GM04504 (cell line): ENCODE measurements at places on chromosomes 2 and 18.

GRCh38 chr18:478681-479080 is 21.8 kb downstream of the COLEC12 start:
- no peak for DNase-seq

- DNase-seq = peak; percentile 76
These were observed 156.0 kb downstream of the TANC1 start for GRCh38 chr2:159124441-159124911.

DNA sequence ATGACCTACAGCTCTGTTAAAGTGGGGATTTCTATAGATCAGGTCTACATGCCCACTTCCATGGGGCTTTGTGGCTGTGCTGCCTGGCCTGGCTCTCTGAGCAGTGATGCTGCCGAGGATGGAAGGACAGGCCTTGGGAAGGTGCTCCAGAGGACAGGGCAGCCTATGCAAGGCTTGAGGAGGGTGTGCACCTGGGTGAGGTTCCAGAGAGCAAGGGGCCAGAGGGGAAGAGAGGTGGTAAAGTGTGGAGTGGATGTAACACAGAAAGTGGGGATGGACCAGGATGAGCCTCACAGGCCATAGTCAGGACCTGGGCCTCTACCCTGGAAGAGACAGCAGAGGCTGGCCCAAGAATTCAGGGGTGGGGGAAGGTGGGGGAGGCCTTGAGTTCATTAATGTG is 826.4 kb downstream of the DCDC2C start:
- DNase-seq = no peak

- DNase-seq = no peak
These were observed 205.8 kb downstream of the LDLRAD4 start for GRCh38 chr18:13424363-13424762.

GRCh38 chr2:42446503-42447271 is 47.1 kb downstream of the KCNG3 start:
- DNase-seq = no peak

DNA sequence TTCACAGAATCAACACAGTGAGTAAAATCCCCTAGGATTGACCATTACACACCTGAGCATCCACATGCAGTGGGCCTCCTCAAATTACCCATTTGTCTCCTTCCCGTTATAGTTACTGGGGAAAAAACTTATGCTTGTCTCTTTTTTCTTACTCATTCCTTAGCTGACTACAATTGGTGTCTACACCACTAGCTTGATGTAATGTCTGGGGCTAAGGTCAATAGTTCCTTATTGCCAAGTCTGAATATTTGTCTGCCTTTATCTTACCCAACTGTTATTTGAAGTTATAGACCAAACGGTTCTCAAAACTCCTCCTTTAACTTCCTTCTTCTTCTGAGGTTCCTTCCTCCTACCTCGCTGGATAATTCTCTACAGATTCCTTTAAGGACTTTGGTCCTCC is 41.9 kb upstream of the TMEM17 start:
- DNase-seq = no peak

DNA sequence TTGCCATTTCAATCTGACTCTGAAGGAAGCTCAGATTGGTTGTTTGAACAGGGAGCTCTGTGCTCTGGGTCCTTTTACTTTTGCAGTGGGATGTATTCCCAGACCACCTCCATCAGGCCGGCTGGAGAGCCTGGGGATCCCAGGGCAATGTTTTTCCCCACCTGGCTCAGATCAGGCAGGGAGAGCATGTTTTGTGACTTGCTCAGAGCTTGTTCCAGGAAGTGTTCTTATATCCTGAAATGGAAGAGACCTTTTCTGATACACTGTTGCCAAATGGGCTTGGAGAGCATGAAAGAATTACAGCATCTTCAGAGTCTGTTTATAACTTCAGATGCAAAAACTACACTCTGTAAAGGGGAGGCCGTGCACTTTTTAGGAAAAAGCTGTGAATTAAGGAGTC is 56.0 kb downstream of the LIPG start:
- no peak for DNase-seq

DNA sequence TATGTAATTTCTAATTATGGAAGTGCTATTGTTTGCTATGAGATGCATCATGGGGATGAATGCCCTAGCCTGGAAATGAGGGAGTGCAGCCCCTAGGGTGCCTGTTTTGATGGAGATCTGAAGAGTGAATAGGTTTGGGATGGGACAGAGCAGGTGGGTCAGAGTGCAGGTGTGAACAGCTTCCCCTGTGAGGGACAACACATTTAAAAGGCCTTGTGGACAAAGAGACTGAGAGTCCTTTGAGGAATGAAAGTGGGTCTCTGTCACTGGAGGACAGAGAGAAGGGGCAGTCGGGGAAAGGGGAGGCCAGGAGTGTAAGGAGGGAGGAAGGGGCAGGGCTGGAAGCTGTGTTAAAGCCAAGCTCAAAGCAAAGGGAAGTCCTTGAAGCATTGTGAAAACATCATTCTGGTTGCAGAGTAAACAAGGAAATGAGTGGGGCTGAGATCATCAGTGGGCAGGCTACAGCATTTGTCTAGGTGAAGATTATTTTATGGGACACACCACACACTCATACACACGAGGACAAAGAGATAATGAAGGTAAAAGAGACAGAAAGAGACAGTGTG is 877.6 kb downstream of the SLC4A3 start:
- no peak for DNase-seq

DNA sequence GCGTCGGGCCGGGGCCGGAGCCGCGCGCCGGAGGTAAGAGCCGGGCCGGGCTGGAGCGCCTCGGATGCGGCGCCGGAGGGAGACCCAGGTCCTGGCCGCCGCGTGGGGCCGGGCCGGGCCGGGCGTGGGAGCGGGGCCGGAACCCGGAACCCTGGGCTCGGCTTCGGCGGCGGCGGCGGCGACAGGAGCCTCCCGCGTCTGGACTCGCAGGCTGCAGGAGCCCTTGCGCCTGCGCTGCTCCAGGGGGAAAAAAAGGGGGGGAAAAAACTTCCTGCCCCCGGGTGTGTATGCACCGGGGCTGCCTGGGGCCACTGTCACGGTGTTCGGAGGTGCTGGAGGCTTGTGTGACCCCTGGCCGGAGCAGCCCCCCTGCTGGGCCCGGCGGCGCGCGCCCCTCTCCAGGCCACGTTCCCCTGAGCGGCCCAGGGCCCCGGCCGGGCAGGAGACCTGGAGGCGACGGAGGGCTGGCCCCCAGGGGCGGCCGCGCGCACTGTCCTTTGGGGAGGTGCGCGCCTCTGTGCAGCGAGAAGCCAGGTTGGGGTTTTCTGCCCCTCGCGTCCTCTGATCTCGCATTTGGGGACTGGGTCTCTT is 864 bp downstream of the KLHL29 start:
- no peak for DNase-seq

DNA sequence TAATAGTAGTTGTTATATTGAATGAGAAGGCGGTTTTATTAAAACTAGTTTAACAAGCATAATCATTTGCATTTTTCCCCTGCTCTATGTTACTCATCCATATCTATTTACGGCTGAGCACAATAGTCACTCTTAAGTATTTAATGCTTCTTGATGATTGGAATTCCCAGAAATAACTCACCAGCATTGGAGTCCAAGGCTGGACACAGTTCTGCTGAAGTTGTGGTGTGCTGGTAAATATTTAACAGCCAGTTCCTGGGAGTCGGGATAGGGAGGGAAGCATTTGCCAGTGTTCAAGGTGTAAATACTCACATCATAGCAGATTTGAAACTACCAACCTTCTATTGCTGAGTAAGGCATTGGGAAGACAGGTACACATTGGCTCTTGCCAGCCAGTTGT is 315.1 kb downstream of the MTX2 start:
- DNase-seq = no peak

DNA sequence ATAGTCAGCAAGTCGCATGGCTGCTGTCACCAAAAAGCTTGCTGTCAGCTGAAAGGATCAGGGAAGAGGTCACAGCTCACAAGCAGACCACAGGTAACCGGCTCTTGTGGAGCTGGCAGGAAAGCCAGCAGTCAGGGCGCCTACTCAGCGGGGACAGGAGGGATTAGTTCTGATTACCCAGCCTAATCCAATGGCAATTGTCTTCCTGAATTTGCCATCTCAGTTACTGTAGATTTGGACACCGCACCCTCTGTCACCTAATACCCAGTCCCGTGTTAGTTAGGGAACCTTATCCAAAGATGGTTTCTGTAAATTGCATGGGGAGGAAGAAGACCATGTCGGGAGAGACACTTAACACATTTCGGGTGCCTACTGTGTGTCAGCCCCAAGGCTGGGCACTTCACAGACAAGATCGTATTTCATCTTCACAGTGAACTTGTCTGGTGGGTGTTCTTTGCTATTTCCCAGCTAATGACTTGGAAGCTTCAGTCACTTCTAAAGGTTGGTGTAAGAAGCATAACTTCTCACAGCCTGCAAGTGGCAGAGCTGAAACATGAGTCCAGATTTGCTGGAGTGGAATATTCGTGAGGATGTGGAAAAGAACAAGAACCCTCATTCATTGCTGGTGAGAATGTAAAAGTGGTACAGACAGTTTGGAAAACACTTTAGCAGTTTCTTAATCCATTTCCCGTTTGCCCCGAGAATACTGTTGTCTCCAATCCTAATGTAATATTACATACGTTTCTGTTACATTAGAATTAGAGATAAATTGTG is 9.9 kb downstream of the ALPK2 start:
- no peak for DNase-seq

DNA sequence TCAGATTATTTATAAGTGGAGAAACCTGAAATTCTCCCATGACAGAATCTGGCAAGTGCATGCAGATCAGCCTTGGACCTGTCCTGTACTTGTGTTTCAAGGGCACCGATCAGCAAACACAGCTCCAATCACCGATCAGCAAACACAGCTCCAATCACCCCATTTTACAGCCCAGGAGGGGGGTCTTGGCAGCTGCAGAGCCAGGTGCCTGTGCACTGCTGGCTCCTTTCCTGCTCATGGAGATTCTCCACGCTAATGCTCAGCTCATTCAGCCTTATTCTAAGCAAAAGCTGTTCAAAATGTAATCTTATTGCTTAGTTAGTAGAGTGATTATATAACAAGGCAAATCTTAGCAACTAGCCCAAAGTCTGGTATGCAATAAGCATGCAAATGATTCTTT is 623.1 kb upstream of the HS6ST1 start:
- DNase-seq = no peak

DNA sequence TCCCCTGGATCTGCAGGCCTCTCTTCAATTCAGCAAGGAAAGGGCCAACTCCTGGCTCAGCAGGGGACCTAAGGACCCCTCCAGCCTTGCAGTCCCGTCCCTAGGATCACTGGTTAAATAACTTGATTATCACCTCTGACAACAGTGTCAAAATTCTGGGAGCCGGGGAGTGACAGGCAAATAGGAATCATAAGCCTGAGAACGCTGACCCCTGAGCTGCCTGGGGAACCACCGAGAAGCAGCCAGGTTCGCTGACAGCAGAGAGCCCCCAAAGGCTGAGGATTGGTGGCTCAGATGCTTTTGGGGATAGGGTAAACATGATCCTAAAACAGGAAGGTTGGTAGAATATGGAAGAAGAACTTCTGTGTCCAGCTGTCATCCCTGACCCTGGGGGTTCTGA is 17.5 kb upstream of the TNS1 start:
- no peak for DNase-seq

DNA sequence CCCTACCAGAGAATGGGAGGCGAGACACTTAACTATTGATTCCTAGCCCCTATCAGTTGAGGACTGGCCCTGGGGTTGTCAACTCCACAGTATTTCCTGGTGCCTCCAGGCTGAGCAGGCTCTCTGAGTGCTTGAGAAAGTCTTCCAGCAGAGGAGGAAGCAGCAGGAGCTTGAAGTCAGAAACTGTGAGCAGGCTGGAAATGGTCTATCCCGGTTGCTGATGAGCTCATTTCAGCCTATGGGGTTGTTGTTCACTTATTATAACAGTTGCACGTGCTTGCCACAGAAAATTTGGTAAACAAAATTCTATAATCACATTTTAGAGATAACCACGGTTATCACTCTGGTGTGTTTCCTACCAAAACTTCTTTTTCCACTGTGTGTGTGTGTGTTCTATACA is 254.7 kb upstream of the THUMPD2 start:
- no peak for DNase-seq

DNA sequence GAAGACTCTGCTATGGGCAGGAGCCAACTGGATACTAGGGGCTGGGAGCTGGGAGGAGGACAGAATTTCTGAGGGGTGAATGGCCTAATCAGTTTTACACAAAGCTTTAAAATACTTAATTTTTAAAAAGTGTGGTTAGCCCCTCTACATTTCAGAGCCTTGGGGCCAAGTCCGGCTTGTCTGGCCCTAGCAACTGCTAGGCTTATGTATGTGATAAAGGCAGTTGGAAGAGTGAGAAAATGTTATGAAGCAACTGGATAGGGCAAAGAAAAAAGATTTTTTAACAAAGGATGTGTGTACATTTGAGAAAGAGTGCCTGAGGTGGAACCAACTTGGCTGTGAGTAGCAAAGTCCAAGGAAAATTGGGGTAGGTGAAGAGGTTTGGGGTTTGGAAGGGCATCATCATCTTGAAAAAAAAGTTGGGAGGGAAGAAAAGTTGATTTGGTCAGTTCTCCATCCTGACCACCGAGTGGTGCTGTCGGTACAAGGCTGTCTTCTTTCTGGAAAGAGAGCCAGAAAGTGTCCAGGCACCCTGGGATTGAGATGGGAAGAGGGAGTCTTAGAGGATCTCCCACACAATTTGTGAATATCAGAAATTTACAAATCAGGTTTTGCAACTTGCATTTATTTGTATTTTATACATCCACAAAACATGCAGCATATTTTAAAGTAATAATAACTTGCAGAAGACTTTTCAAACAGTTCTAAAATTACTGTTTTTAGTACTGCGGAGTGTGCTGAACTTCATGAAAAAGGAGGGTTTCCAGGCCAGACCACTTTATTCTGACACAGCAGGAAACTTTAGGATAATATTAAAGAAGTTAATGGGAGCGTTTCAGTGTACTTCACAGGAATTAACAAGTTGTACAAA is 10.5 kb upstream of the CDK15 start:
- no peak for DNase-seq

GRCh38 chr2:220445429-220446105 is 818.1 kb downstream of the SLC4A3 start:
- DNase-seq = no peak

DNA sequence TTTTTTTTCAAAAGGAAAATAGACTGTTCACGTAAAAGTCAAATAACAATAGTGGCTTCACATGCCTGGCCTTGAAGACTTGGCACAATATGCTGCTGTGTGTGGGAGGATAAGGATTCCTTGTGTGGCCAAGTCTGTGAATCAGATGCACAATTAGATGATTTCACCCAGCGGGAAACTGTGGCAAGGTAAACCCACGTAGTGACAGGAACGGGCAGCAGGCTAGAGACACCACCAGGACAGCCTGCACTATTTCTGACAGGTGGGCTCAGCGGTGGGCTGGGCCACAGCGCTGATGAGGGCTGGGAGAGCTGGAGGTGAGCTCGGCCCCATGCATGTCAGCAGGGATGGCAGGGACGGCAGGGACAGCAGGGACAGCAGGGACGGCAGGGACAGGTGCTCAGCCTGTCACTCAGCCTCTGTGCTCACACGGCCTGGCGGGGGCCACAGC is 21.6 kb downstream of the SNORC start:
- peak; percentile 19 for DNase-seq
